ENCODE measurements at places on chromosomes 6 and 20.

- no peak for DNase-seq
Measured at GRCh38 chr6:158642097-158642601, 2.4 kb downstream of the DYNLT1 start.

DNA sequence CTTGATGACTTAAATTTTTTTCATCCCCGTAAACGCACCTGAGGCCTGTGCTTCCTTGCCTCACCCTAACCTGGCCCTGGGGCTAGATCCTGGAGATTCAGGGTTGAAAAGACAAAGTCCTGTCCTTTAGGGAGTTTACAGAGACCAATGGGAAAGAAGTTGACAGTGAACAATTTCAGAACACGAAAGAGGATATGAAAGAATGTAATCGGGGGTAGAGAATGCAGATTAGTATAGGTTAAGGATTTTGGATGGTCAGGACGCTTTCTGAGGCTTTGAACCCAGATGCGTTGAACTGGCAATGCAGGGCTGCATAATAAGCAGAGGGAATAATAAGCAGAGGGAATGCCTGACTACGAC, 1.7 kb upstream of the FBXO5 start:
- no peak for DNase-seq

DNA sequence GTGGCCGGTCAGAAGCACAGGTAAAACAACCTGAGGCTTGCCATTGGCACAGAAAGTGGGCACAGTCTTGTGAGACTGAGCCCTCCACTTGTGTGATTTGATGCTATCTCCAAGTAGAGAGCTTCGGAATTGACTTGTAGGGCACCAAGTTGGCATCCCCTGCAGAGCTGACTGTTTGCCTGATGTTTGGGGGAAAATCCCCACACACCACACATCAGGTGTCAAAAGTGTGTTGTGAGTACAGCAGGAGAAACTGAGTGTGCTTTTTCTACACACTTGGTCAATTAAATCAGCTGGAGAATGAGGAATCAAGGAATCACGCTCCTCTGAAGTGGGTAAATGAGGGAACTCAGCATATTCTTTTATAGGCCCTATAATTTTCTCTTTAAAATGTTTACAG, 989 bp downstream of the SERINC3 start:
- no peak for DNase-seq

- no peak for DNase-seq
Measured at GRCh38 chr20:59435518-59435917, 135.1 kb downstream of the EDN3 start.

GRCh38 chr20:60884277-60884676, 367.8 kb upstream of the CDH4 start:
- DNase-seq, result no peak

- peak; percentile 20 for DNase-seq
Measured at GRCh38 chr20:60262967-60263603, 304.9 kb downstream of the CDH26 start.

DNA sequence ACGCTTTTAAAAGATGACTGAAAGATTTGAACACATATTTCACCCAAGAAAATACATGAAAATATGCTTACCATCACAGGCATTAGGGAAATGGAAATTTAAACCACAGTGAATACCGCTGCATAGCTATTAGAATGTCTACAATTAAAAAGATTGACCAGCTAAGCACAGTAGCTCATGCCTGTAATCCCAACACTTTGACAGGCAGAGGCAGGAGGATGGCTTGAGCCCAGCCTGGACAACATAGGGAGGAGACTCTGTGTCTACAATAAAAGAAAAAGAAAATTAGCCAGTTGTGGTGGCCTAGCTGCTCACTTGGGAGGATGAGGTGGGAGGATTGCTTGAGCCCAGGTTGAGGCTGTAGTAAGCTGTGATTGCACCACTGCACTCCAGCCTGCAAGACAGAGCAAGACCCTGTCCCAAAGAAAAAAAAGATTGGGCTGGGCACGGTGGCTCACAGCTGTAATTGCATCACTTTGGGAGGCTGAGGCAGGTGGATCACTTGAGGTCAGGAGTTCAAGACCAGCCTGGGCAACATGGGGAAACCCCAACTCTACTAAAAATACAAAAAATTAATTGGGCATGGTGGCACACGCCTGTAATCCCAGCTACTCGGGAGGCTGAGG, 163.7 kb upstream of the AKAP12 start:
- no peak for DNase-seq

GRCh38 chr20:8602389-8603116, 466.3 kb upstream of the PLCB4 start:
- no peak for DNase-seq

GRCh38 chr6:131548441-131548840, 24.6 kb upstream of the ARG1 start:
- no peak for DNase-seq

GRCh38 chr6:106511288-106512047, 117.8 kb downstream of the RTN4IP1 start:
- no peak for DNase-seq

DNA sequence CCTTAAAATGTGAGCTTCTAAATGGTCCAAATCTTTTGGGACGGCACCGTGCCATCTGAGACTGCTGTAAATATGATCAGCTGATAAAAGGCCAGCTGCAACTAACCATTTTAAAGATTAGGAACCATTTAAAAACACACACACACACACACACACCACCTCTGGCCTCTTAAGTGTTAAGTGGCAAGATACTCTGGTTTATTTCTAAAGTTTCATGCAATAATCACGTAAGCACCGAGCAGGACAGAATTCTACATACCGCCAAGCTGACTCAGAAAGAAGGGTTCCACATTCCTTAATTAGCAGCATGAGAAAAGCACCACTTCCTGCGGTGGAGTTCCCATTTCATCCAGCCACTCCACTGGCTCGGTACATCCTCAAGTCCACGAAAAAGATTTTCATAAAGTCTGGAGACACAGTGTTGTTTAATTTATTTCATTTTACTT, 17.8 kb upstream of the ZNF217 start:
- no peak for DNase-seq

GRCh38 chr6:18207949-18208348, 52.7 kb downstream of the KDM1B start:
- DNase-seq, result no peak

- DNase-seq, result no peak
Measured at GRCh38 chr6:132666118-132666517, 7.1 kb upstream of the TAAR1 start.

- no peak for DNase-seq
Measured at GRCh38 chr6:46948699-46949098, 27.0 kb upstream of the ADGRF5 start.

GRCh38 chr6:166996406-166996805, 2.8 kb upstream of the CEP43 start:
- no peak for DNase-seq

Measured in activated CD4-positive, alpha-beta T cell treated with anti-CD3 and anti-CD28 coated beads, Interleukin-2, amount 50 U/mL, for 24 hours (primary cell).